ENCODE measurements at places on chromosomes 1 and 21.
A peak's percentile ranks its signal among the peaks of the same experiment; 100 is the strongest.

- DNase-seq = no peak
Observed at GRCh38 chr21:33139084-33139483, 69.1 kb downstream of the OLIG1 start.

DNA sequence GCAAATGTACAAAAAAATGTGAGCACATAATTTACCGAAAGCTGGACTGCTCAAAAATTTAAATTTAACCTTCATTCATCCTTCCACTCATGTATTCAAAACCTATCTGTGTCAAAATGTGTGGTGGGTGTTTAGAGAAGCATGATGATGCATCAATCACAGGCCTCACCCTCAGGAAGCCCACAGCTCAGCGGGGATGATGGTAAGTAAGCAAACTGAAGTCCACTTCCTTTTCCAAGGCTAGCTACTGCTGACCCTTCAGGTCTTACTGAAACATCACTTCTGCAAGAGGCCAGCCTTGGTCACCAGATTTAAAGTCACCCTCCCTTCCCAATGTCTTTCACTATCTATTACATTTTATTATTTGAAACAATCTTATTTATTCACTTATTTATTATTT, 254.5 kb downstream of the DNM3 start:
- DNase-seq = no peak

DNA sequence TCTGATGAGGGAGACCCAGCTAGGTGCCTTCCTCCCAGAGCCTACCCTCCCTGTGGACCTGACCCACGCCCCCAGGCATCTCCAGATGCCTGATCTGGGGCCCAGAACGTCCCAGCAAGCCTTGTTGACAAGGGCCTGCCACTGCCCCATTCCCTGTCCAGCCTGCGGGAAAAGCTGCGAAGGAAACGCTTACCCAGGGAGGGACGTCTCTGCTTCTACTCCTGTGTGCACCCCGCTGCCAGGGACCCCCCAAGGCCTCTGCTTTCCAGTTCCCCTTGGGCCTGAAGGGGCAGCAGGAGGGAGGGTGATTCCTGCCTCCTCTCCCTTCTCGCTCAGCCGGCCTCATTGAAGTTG, 11.6 kb upstream of the CLSTN1 start:
- no peak for DNase-seq

GRCh38 chr21:42037943-42038342, 27.8 kb upstream of the ZBTB21 start:
- no peak for DNase-seq

DNA sequence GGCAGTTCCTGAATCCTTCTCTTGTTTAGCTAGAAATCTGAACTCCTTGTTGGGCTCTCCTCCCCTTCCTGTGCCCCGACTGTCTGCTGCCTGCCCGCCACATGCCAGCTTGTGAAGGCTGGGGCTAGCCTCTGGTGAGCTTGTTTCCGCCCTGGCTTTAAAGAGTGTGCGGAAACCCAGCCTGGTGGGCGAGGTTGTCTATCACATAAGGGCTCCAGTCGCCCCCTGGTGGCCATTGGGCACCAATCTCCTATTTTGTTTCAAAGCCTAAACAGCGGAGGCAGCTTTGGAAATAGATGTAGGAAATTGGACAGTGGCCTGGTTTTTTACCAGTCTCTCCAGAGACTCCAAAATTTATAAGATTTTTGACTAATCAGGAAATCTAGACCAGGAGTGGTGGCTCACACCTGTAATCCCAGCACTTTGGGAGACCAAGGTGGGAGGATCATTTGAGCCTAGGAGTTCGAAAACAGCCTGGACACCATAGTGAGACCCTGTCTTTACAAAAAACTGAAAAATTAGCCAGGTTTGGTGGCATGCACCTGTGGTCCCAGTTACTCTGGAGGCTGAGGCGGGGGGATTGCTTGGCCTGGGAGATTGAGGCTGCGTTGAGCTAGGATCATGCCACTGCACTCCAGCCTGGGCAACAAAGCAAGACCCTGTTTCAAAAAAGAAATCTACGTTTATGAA, 9.8 kb downstream of the ATP8B2 start:
- DNase-seq = peak; percentile 54

DNA sequence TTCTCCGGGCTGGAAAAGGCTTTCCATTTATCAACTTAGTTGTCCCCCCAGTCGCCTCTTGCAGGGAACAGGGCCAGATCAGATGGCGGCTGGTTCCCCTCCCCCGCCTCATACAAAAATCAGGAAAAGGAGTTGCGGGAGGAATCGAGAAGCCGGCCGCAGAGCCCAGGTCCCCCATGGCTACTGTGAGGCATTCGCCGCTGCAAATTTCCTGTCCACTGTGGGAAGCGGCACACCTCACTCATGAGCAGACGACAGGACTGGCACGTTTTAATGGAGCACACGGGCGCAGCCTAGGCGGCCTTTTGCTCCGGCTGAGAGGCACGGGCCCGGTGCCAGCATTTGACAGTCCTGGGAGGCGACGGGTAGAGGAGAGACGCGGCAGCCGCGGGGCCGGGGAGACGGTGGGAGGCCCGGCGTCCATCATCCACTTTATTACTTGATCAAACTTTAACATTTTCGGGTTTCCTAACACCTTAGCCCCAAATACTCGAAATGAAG, 1.1 kb downstream of the GNG4 start:
- no peak for DNase-seq

DNA sequence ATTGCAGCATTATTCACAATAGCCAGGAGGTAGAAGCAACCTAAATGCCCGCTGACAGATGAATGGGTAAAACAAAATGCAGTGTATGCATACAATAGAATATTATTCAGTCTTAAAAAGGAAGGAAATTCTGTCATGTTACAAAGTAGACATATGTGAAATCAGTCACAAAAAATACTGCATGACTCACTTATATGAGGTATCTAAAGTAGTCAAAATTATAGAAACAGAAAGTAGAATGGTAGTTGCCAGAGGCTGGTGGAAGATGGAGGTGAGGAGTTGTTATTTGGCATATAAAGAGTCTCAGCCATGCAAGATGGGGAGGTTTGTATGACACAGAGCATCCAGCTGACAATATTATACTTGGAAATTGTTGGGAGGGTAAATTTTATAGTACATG, 43.0 kb upstream of the EGLN1 start:
- no peak for DNase-seq

- DNase-seq = no peak
Observed at GRCh38 chr1:1364266-1364665, 5.9 kb upstream of the MXRA8 start.

- DNase-seq = peak; percentile 61
Observed at GRCh38 chr1:8871539-8871935, 6.9 kb downstream of the ENO1 start.

DNA sequence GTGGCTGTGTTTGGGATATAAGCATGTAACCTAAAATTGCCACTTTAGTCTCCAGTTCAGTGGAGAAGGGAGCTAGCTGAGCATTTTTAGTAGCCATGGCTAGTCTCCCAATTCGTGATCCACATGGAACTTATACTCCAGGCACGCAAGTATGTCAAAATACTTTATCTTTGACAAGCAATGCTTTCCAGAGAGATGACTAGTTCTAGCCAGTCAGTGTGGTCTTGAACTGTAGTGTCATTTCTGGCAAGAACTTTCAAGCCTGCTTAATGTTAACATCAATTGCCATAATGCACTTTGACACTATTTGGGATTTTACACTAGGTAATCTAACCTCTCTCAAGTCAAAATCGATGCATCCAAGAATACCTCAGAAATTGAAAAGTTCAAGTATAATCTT, 660.0 kb downstream of the PTPRC start:
- DNase-seq = no peak

- DNase-seq = peak; percentile 48
Observed at GRCh38 chr1:20480243-20480944, 5.6 kb downstream of the CAMK2N1 start.

DNA sequence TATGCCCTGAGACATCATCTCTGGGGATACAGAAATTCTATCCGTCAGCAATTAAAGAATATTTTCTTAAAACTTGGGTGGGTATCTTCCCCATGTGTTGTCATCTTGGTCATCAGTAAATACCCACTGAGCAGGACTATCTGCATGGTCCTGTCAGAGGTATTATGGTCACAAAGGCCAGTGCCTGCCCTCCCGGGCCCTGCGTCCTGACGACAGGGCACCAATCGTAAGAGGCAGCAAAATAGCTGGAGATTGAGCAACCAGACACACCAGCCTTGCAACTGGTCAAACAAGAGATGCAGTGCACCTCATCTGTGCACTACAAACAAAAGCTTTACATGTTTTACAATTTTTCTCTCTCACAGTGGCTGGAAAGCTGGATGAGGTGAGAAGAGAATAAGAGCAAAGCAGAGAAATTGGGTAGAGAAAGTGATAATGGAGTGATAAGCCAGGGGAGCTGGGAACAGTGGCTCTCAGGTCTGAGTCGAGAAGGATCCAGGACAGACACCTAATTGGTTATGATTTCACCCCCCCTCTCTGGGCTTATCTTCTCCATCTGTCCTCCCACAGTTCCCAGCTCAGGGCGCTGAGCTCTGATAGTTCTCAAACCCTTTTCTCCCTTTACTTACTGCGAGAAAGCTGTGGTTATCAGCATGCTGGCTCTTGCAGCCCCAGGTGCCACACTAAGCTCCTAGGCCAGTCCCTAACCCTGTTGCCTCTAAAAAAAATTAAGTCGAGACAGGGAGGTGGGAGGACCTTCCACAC, 8.8 kb upstream of the SRP9 start:
- DNase-seq = peak; percentile 47

DNA sequence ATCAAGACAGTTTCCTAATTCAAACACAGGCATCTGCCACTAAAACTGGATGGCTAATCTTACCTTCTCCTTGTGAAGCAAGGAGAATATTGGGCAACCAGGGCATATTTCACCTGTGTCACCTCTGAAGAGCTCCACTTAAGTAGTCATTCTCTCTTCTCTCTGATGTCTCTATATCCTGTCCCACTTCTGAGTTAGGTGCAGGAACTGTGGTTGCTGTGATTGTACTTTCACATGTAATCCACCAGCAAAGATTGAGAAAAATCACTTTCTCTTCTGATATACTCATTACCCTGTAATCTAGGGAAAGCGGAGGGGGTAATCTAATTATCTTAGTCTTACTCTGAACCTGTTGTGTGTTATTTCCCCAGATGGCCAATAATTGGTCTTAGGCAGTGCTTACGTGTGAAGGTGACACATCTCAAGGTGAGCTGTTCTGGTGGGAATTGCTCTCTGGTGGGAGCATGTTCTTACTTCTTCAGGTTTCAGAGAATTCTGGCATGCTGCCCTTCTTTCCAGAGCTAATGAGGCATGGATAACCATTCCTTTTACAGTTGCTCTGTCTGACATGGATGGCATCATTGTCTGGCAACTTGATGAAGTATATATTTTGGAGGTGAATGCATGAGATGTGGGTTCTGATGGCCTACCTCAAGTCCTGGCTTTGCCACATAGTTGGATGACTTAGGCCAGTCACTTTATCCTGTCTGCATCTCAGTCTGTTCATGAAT, 12.0 kb downstream of the XCL2 start:
- DNase-seq = no peak

- DNase-seq = peak; percentile 31
Observed at GRCh38 chr1:159248311-159248710, 43.6 kb downstream of the ACKR1 start.

GRCh38 chr1:58924821-58925220, 141.0 kb upstream of the JUN start:
- DNase-seq = no peak

DNA sequence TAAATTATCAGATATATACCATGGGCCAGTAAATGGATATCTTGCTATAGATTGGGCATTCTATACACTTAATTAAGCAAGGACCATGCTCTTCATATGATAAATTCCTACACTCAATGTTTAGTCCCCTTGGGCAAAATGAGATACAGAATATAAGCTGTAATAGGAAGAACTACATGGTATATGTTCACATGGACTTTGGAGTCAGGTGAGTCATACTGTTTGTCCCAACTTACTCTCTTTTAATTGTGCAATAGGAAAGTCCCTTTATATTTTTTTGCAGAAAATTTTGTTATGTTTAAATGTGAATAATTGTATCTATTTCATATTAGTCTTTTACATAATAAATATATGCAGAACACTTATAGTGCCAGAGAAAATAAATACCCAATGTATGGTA, 820.2 kb upstream of the ADAMTS5 start:
- peak; percentile 21 for DNase-seq

GRCh38 chr1:213034713-213035112, 16.3 kb upstream of the RPS6KC1 start:
- DNase-seq = no peak

DNA sequence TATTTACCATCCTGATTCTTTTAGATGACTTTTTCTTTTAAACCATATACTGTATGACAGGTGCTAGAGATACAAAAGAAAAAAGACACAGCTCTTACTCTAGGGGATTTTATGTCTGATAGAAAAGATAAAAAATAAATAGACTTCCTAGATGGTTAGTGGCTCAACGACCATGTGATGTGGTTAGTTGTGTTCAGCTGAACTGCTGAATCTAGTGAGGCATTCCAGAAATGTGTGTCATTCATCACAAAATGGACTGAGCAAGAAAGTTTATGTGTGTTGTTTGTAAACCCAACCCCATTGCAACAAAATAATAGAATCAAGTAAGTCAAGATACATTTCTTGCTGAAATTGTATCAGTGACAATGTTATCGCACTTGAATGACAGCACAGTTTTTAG, 205.8 kb upstream of the LYPLAL1 start:
- DNase-seq = peak; percentile 66

GRCh38 chr1:235090406-235091069, 38.1 kb downstream of the TOMM20 start:
- no peak for DNase-seq

GRCh38 chr1:94621395-94621794, 79.8 kb upstream of the F3 start:
- peak; percentile 95 for DNase-seq

DNA sequence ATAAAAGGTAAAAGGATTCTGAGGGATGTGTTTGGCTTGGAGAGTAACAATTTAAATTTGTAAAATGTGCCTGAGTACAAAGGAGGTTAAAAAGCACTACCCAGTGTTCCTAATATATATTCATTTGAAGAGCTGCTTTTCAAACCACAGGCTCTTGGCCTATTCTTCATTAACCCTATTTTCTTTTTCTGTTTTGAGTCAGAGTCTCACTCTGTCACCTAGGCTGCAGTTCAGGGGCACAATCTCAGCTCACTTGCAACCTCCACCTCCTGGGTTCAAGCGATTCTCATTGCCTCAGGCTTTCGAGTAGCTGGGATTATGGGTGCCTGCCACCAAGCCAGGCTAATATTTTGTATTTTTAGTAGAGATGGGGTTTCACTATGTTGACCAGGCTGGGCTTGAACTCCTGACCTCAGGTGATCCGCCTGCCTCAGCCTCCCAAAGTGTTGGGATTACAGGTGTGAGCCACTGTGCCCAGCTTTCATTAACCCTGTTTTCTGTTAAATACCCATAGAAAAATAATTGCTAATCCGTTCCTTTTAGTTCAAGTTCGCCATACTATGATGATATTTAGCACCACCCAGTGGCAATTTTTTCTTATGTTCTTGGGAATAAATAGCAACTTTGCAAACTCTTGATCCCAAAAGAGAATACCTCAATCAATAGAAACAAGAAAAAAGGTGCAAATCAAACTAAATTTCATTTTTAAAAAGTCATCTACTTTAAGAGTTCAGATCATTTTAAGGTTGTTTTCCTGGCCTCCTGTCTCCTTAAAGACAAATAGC, 30.5 kb downstream of the ZBTB8OS start:
- no peak for DNase-seq

GRCh38 chr21:45354970-45355369, 50.0 kb upstream of the COL18A1 start:
- DNase-seq = no peak

- DNase-seq = no peak
Observed at GRCh38 chr1:246304484-246305259, 202.4 kb downstream of the SMYD3 start.

Measured in mammary epithelial cell (primary cell).